ENCODE measurements at places on chromosomes 11 and 22. TPM values are rescaled to one million over a fixed set of nuclear protein-coding genes. Genes with fewer than 3 reads are reported as not detected.

- no peak overlapping the region for H3K4me3 ChIP-seq
- H3K36me3 ChIP-seq, result no peaks in the 10 kb centered on the region
- no peaks in the 10 kb centered on the region for H3K4me1 ChIP-seq
- no peak overlapping the region for H3K27ac ChIP-seq
- DNase-seq, result no peak
Observed at GRCh38 chr11:115333949-115334348, 170.3 kb downstream of the CADM1 start.

DNA sequence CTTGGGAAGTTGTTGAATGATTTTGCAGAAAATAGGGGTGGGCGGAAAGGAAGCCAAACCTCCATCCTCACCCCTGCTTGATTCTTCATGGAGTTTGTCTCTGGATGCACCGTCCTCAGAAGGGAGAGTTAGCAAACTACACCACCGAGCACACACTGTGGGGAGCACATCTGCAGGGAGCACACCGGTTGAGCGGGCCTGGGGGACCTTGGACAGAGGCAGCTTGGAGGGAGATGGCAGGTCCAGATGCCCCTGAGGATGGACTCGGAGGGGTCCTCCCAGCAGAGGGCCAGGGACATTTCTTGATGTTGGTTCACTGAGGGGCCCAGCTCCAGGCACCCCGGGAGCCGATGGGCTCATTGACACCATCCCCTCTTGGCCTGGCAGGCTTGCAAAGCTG, 15.1 kb upstream of the FGF19 start:
- H3K36me3 ChIP-seq, result no peaks in the 10 kb centered on the region
- no peak overlapping the region for H3K4me3 ChIP-seq
- H3K27ac ChIP-seq, result no peak overlapping the region

DNA sequence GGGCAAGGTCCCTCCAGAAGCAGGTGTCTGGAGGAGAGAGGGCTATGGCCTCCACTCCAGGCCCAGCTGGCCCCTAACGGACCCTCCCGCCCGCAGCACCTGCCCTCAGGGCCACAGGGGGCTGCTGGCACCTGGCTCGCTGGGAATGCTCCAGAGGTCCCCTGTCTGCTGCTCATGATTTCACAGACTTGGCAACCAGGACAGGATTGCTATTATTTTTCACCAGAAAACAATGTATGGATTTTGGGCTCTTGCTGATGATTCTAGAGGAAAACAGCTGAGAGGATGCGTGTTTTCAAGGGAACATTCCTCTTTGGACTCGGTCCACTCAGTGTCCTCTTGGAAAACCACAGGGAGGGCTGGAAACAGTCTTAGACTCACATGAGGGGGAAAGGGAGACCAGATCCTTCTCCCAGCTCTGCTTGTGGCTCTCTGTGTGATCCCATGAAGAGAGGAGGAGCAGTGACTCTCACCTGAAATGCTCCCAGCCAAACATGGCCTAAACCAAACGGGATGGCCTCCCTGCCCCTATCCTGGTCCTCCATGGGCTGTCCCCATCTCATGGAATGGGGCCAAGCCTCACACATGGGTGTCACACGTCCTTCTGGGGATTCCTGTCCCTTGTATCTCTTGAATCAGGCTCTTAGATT, 15.8 kb downstream of the MYEOV start:
- H3K4me1 ChIP-seq, result peaks cover 23% of the 10 kb centered on the region
- DNase-seq, result no peak
- no peak overlapping the region for H3K4me3 ChIP-seq

GRCh38 chr11:78262691-78263090, 74.0 kb downstream of the USP35 start:
- no peak overlapping the region for H3K4me3 ChIP-seq
- no peaks in the 10 kb centered on the region for H3K36me3 ChIP-seq
- DNase-seq, result no peak
- no peaks in the 10 kb centered on the region for H3K4me1 ChIP-seq

DNA sequence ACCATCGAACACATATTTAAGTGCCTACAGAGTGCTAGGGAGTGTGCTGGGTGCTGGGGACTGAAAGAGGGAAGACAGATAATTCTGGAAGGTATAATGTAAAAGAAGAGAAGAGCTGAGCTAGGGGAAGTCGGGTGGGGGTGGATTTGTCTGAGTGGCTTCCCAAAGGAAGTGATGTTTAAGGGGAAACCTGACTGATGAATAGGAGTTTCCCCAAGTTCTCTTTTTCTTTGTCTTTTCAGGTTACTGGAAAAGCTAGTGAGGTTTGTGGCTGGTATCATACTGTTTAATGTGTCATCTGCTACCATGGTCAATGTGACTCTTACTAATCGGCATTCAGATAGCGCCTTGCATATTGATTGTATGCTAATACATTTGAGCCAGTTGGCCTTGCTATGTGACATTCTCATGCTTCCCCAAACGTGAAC, 151.6 kb upstream of the MTMR2 start:
- peak overlapping the region; percentile 47 for H3K4me3 ChIP-seq
- peaks cover 47% of the 10 kb centered on the region for H3K36me3 ChIP-seq
- H3K27ac ChIP-seq, result peak overlapping the region; percentile 85

- no peak overlapping the region for H3K27ac ChIP-seq
- no peaks in the 10 kb centered on the region for H3K27me3 ChIP-seq
- DNase-seq, result no peak
- peaks cover 15% of the 10 kb centered on the region for H3K4me1 ChIP-seq
Observed at GRCh38 chr22:46513908-46514550, 23.4 kb downstream of the CELSR1 start.

DNA sequence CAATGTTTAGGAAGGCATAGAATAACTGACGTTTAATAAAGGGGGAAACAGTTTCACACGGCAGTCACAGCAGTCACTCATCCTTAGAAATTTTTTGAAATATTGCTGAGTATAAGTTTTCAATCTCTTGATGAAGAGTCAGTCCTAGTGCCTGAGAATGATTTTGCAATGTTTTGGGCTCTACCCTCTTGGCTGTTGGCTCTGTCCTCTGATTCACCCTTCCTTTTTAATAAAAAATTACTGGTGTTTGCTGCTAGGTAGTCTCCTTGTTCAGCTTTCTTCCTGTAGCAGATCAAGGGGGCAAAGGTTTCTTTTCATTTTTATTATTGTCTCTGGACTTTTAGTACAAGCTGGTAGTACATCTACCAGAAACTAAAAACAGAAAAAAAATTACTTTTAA, 194.3 kb upstream of the ANO3 start:
- H3K27me3 ChIP-seq, result no peaks in the 10 kb centered on the region
- no peaks in the 10 kb centered on the region for H3K36me3 ChIP-seq
- H3K4me3 ChIP-seq, result no peak overlapping the region
- H3K27ac ChIP-seq, result no peak overlapping the region

- no peak overlapping the region for H3K4me3 ChIP-seq
- no peak overlapping the region for H3K27ac ChIP-seq
- H3K4me1 ChIP-seq, result peaks cover 28% of the 10 kb centered on the region
- no peak for DNase-seq
- peaks cover 7% of the 10 kb centered on the region for H3K36me3 ChIP-seq
Observed at GRCh38 chr22:40479887-40480538, 109.6 kb downstream of the SGSM3 start.

GRCh38 chr11:128660947-128661346, 32.9 kb upstream of the FLI1 start:
- no peak overlapping the region for H3K4me3 ChIP-seq
- no peak overlapping the region for H3K27ac ChIP-seq
- no peak for DNase-seq
- H3K27me3 ChIP-seq, result no peaks in the 10 kb centered on the region
- no peaks in the 10 kb centered on the region for H3K4me1 ChIP-seq

GRCh38 chr11:86460461-86461385, 86.0 kb downstream of the CCDC81 start:
- DNase-seq, result no peak
- no peak overlapping the region for H3K4me3 ChIP-seq
- H3K4me1 ChIP-seq, result peaks cover 18% of the 10 kb centered on the region
- H3K27ac ChIP-seq, result no peak overlapping the region
- peaks cover 2% of the 10 kb centered on the region for H3K36me3 ChIP-seq

- H3K27me3 ChIP-seq, result no peaks in the 10 kb centered on the region
- DNase-seq, result no peak
- no peaks in the 10 kb centered on the region for H3K36me3 ChIP-seq
- no peak overlapping the region for H3K4me3 ChIP-seq
- no peaks in the 10 kb centered on the region for H3K4me1 ChIP-seq
Observed at GRCh38 chr11:25734591-25735211, 597.2 kb upstream of the ANO3 start.

DNA sequence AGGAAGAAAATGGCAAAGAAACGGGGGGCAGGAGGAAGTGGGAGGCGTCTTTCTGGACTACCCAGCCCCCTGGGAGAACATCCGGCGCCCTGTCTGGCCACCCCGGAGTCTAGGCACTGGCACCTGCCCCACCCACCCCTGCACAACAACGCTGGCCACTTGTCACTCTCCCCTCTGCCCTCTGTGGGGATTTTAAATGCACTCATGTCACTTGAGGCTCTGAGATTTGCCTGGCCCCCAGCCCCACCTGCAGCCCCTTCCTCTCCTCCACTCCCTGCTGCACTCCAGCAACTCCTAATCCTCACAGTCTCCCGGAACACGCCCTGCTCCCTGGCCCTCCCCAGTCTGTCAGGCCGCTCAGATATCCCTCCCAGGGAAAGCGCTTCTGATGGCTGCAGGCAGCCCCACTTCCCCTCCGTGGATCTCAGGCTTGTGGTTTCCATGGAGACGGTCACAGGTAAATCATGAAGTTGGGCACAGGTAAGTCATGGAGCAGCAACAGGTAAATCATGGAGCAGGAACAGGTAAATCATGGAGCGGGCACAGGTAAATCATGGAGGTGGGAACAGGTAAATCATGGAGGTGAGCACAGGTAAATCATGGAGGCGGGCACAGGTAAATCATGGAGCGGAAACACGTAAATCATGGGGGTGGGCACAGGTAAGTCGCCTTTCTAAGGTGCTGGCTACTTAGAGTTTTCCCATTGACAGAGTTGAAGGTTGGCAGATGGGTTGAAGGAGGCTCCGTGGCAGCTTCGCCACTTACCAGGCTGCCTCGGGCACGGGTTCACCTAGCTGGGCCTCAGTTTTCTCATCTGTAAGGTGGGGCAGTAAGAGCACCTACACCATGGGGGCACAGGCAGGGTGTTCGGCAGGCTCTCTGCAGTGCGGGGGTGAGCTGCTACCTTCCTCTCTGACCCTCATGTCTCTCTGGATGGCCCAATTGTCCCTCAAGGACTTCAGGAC, 79.0 kb upstream of the SHISAL1 start:
- H3K4me1 ChIP-seq, result no peaks in the 10 kb centered on the region
- H3K36me3 ChIP-seq, result no peaks in the 10 kb centered on the region
- H3K4me3 ChIP-seq, result no peak overlapping the region
- no peaks in the 10 kb centered on the region for H3K27me3 ChIP-seq
- no peak for DNase-seq

DNA sequence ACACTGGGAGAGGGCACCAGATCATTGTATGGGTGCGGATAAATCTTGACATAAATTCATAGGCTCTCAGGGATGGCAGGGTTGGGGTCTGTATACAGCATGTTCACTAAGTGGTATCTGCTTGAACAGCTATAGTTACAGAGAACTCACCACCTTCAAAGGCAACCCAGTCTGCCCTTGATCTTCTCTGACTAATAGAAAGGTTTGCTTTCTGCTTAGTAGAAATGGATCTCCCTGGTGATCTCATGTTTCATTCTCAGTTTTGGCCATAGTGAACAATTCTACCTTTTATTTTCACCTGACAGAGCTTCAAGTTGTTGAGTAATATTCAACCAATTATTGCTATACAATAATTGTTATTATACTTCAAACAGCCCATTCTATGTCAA, 32.4 kb downstream of the CNTF start:
- peaks cover 4% of the 10 kb centered on the region for H3K36me3 ChIP-seq
- H3K4me1 ChIP-seq, result peaks cover 18% of the 10 kb centered on the region
- H3K27ac ChIP-seq, result no peak overlapping the region
- H3K4me3 ChIP-seq, result no peak overlapping the region
- H3K27me3 ChIP-seq, result no peaks in the 10 kb centered on the region

- peaks cover 2% of the 10 kb centered on the region for H3K27me3 ChIP-seq
- H3K4me1 ChIP-seq, result peaks cover 5% of the 10 kb centered on the region
- no peak overlapping the region for H3K4me3 ChIP-seq
- no peak overlapping the region for H3K27ac ChIP-seq
Observed at GRCh38 chr11:68259122-68259959, 12.4 kb downstream of the C11orf24 start.

DNA sequence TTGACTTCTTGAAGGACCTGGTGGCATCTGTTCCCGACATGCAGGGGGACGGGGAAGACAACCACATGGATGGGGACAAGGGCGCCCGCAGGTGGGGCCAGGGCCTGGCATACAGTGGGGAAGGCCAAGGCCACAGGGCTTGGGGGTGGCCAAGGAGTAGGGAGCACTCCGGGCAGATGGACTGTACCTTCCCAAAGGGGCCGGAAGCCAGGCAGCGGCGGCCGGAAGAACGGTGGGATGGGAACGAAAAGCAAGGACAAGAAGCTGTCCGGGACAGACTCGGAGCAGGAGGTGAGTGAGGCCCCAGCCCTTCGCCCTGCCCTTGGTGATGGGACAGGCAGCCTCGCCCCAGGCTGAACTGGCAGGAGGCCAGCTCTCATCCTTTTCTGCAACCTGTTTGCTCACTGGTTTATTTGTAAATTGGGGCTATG, 1.2 kb downstream of the DRAP1 start:
- DNase-seq, result no peak
- peak overlapping the region; percentile 95 for H3K4me3 ChIP-seq
- peaks cover 2% of the 10 kb centered on the region for H3K36me3 ChIP-seq
- H3K27ac ChIP-seq, result peak overlapping the region; percentile 88

GRCh38 chr11:13127161-13127560, 118.0 kb downstream of the RASSF10 start:
- no peaks in the 10 kb centered on the region for H3K36me3 ChIP-seq
- no peak overlapping the region for H3K27ac ChIP-seq
- no peak overlapping the region for H3K4me3 ChIP-seq
- no peak for DNase-seq
- H3K27me3 ChIP-seq, result peaks cover 33% of the 10 kb centered on the region

DNA sequence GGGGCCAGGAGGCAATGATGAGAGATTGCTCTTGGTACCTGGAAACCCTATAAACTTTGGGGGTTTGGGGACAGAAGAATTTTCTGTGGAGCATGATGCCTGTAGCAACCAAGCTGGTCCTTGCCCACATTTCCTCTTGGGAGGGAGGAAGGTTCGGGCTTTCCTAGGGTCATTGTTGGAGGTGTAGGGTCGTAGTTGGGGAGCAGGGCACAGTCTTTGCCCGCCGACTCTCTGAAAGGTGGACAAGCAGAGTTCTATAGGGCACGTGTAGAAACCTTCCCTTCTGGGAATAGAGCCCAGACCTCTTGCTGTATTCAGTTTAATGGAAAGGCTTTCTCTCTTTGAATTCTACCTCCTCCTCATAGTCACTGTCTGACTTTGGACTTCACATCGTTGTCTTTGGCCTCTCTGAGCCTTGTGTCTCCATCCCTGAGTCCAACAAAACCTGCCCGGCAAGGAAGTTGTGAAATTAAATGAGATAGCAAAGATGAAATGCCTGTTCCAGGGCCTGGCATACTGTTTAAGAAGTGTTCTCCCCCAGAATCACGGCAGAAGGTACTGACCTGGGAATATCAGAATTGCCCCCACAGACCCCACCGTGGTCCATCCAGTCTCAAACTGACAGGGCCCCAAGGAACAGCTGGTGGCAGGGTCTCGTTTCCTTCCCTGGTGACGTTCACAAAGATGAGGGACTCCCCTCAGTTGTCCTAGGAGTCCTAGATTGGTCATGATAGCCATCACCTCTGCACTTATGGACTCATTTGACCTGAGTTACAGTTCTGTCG, 1.6 kb downstream of the PRDM11 start:
- H3K27ac ChIP-seq, result no peak overlapping the region
- H3K4me1 ChIP-seq, result peaks cover 26% of the 10 kb centered on the region
- peak overlapping the region; percentile 88 for H3K4me3 ChIP-seq
- peaks cover 7% of the 10 kb centered on the region for H3K36me3 ChIP-seq

Gene OR51B5
- total RNA-seq, result not detected

Gene RASSF10
- total RNA-seq, result not detected

Gene PDE2A
- total RNA-seq, result 0.37 TPM

- H3K27ac ChIP-seq, result peak overlapping the region; percentile 97
- H3K4me3 ChIP-seq, result peak overlapping the region; percentile 89
- DNase-seq, result peak; percentile 96
- H3K4me1 ChIP-seq, result peaks cover 31% of the 10 kb centered on the region
- no peaks in the 10 kb centered on the region for H3K27me3 ChIP-seq
Observed at GRCh38 chr22:41285441-41285819, 557 bp downstream of the RANGAP1 start.

Gene XKR3
- not detected for total RNA-seq
